ENCODE measurements at places on chromosomes 6 and 20.

- no peak for DNase-seq
Measured at GRCh38 chr20:1934721-1935573, 39.7 kb downstream of the SIRPA start.

- no peak for DNase-seq
Measured at GRCh38 chr20:51650685-51651134, 108.2 kb upstream of the NFATC2 start.

DNA sequence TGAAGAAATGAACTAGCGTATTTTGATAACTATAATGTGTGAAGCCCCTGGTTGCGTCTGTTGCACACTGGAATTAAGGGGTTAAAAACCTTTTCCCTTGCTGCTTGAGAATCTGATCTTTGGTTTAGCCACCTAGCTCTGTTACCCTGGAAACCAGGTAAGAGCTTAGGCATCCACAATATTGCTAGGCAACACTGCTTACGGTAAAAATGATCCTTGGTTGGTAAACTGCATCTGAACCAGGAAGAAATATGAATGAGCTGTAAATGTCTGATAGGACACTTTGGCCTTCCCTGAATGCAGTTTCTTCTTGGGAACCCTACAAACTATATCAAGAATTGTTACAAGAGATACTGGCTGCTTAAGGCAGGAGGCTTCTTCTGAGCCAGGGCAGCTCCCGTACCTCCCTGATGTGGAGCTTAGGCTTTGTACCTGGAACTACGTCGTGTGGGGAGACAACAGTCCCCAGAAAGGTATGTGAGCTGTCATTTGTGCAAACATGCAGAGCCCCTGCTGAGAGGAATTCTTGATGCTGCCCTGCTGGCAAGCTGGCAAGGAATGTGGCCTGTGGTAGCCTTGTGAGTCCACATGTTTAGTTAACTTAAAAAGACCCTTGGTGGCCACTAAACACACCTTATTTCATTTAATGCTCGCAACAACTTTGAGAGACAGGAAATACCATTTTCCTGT, 18.4 kb downstream of the UBE3D start:
- DNase-seq = no peak

DNA sequence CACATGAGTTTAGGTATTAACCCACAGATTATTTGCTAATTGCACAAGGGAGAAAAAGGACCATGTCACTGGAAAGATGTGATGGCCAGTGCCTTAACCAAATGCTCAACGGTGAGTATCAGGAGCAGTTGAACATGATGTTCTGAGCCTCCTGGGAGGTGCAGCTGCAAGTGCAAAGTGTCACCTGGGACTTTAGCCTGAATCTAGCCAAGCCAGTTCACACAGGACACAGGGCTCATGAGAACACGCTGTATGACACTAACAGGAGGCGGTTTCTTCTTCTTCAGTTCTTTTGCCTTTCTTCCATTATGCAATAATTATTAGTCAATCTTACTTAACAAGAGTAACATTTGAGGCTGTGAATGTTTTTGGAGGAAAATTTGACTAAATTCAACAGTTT, 225.3 kb downstream of the THBS2 start:
- no peak for DNase-seq

- peak; percentile 23 for DNase-seq
Measured at GRCh38 chr20:44097521-44098255, 89.3 kb downstream of the JPH2 start.
